Fibroblast of skin of right quadriceps (primary cell): ENCODE measurements at places on chromosomes 7 and 10.

GRCh38 chr10:117617086-117617485 lies 74.5 kb downstream of the EMX2 start:
- DNase-seq = no peak

- no peak for DNase-seq
Observed at GRCh38 chr7:100356416-100357068, 1.4 kb upstream of the PILRB start.

GRCh38 chr10:22630234-22631174 lies 83.9 kb downstream of the PIP4K2A start:
- DNase-seq = peak; percentile 66

GRCh38 chr10:5536486-5537081 lies 11.8 kb downstream of the CALML3 start:
- no peak for DNase-seq

DNA sequence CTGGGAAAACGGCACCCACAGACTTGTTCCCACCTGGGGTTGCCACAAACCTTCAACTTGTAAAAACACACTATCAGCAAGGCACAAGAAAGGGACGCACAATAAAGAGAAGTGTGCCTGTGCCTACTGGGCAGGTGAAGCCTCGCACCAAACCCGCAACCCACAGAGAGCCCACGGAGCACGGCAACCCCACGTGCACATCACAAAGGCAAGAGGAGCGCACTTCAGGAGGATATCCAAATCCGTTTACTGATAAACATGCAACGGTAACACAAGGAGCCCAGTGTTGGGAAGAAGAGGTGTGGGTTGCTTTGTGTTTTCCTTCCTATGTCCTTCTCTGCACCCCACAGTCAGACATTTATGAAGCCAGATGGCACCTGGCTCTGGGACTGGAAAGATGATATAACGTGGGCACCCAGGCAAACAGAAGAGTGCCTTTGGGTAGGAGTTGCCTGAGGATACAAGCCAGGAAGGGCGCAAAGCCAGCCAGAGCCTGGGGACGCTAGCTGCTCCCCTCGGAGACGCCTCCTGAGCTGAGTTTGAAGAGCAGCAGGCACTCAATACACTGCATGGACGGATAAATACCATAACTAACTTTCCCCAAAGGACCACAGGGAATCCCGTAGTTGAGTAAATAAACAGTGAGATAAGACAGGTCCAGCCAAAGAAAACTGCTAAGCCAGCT lies 41.6 kb downstream of the TCERG1L start:
- DNase-seq = no peak

- DNase-seq = no peak
Observed at GRCh38 chr7:129767120-129768015, 155.8 kb downstream of the NRF1 start.

GRCh38 chr10:78162853-78163252 lies 129.2 kb downstream of the RPS24 start:
- DNase-seq = peak; percentile 4

GRCh38 chr7:118054529-118054928 lies 129.4 kb upstream of the LSM8 start:
- no peak for DNase-seq

- DNase-seq = no peak
Observed at GRCh38 chr10:49662169-49662830, 17.2 kb upstream of the C10orf53 start.

GRCh38 chr10:129725890-129726631 lies 238.0 kb downstream of the EBF3 start:
- no peak for DNase-seq

DNA sequence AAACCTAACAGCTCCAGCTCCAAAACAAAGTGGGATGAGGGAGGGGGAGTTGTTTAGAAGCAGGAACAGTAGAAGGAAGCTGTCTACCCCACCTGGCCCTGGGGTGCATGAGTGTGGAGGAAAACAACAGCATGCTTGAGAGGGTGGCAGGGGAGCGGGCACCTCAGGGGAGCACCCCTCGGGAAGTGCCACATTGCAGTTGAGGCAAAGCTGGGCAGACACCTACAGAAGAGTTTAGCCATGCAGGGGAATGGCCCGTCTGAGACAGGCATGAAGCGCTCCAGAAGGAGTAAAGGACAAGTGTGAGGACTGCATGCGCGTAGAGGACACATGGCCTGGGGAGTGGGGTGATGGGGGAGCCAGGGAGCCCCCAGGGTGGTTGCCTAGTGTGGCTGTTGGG lies 18.1 kb downstream of the CHAT start:
- no peak for DNase-seq

- DNase-seq = no peak
Observed at GRCh38 chr7:142961595-142961972, 579 bp downstream of the KEL start.

DNA sequence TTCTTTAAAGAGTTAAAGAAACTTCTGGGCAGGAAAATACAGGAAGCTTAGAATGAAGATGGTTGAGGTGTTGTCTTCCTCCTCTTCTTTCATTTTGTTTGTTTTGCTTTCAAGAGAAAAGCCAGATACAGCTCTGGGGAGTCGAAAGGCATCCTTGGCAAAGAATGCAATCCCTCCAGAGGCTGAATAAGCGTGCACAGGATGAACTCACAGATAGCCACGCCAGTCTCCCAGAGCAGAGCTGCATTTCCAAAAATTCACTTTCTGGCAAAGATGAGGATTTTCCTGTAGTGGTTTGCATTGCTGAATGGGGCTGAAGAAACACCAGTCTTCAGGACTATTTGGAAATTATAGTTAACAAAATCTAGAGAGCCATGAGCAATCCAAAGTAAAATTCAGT lies 336.4 kb downstream of the NRG3 start:
- DNase-seq = no peak

DNA sequence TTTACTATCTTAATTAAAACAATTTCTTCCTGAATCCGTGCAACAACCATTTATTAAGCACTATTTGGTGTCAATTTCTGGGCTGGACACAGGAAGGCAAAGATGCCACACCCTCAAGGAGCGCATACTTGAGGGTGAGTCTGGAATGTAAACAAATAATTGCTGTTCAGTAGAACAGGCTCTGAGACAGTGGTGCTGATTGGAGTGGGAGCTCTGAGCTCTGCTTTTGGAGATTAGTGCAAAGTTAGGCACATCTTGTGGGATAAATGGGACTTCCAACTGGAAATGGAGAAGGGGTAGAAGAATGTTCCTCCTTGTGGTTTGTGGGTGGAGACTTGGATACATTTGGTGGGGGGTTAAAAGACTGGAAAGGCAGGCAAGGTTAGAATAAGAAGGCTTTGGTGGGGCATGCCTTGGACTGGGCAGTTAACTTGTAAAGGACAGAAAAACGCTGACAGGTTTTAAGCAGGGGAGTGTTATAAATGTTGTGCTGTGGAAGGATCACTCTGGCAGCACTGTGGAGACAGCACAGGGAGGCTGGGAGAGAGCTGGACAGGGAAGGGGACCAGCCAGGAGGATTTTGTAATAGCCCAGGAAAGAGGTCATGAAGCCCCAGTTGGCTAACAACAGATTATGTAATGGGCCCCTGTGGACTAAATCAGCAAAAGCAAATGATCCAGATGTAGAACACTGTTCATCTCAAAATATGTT lies 80.7 kb downstream of the ZNF365 start:
- DNase-seq = peak; percentile 77

GRCh38 chr7:18125476-18125875 lies 97.8 kb upstream of the PRPS1L1 start:
- peak; percentile 88 for DNase-seq

- DNase-seq = peak; percentile 40
Observed at GRCh38 chr7:69893906-69894305, 295.6 kb downstream of the AUTS2 start.

GRCh38 chr10:129799942-129800341 lies 164.1 kb downstream of the EBF3 start:
- DNase-seq = no peak

DNA sequence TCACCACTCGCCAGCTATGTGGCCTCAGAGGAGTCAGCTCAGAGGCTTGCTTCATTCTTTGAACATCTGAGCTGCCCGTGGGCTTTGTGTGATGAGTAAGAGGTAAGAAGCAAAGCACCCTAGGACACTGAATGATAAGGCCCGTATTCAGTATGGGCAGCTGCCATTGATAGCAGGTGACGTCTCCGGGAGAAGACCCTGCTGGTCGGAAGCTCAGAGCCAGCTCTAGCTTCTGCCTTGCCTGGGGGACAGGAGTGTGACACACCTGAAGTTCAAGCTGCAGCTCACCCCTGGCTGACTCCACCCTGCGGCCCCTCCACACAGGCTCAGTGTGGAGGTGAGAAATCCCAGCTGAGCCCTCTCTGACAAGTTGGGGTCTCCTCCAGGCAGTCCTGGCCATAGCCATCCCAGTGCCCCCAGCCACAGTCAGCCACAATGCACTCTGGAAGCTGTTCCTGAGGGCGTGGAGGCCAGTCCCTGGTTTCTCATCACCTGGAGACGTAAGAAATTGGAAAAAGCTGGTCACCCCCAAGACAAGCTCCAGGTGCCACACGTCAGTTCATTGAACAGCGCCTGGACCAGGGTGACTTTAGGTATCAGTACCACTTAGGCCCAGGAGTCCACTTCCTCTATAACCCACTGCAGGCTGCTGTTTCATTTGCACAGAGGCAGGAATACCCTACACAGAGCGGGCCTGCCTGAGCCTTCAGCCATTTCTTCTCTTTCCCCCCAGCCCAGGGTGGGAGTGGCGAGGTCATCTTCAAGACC lies 164.9 kb upstream of the RHEB start:
- no peak for DNase-seq

GRCh38 chr10:24650669-24651391 lies 72.9 kb downstream of the ARHGAP21 start:
- DNase-seq = no peak

GRCh38 chr7:918118-918425 lies 36.4 kb downstream of the ADAP1 start:
- DNase-seq = no peak

DNA sequence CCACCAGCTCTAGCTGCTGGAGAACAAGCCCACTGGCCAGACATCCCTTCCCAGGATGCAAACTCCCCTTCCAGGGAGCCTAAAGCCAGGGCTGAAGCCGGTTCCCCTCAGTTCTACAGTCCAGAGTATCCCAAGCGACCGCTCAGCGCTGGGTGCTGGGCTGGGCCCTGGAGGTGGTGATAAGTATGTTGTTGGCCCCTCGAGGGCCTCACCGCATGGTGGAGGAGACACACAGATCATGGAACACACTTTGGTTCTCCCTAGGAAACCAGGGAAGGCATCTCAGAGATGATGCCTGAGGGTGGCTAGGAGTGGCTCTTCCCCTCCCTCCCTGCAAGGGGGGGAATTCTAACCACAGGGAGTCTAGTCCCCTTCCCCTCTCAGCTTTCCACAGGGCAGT lies 4.4 kb downstream of the PODXL start:
- DNase-seq = no peak

- no peak for DNase-seq
Observed at GRCh38 chr7:1779445-1779844, 109.4 kb downstream of the ELFN1 start.

DNA sequence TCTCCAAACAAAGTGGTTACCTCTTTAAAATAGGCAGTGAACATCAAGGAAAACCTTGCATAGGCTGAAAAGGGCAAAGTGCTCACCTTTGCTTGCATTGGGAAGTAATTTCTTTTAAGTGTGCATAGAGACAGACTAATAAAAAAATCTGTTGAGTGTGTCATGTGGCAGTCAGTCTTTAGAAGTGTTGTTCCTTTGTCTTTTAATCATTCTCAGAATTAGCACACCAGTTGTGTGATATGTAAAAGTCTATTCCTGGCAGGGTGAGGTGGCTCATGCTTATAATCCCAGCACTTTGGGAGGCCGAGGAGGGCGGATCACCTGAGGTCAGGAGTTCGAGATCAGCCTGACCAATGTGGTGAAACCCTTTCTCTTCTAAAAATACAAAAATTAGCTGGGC lies 117.0 kb downstream of the INSYN2A start:
- DNase-seq = no peak

DNA sequence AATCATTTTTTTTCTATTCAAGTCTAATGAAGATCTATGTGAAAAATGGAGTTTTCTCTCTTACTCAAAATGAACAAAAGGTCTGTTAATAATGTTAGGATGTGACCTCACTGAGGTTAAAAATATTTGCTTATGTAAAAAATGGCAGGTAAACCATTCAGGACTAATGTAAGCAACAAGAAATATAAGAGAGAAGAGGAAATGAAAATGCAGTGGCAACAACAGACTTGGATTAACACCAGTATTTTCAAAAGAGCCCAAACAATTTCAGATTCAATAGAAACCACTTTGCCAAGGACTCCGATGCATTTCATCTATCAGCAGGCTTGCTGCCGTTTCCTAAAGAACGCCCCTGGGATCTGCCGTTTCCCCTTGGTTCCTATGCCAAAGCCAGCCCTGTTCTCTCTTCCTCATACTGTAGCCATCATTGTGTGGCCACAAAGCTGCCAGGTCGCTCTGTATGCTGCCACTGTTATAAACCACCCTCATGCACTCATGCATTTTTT lies 66.4 kb downstream of the MTURN start:
- DNase-seq = no peak
